OCI-M1 (cell line): ENCODE measurements at places on chromosomes 5 and 9.

GRCh38 chr5:134422791-134423365 is 11.2 kb upstream of the CDKN2AIPNL start:
- DNase-seq = no peak

- no peak for DNase-seq
Observed at GRCh38 chr9:3751125-3751758, 225.4 kb upstream of the RFX3 start.

DNA sequence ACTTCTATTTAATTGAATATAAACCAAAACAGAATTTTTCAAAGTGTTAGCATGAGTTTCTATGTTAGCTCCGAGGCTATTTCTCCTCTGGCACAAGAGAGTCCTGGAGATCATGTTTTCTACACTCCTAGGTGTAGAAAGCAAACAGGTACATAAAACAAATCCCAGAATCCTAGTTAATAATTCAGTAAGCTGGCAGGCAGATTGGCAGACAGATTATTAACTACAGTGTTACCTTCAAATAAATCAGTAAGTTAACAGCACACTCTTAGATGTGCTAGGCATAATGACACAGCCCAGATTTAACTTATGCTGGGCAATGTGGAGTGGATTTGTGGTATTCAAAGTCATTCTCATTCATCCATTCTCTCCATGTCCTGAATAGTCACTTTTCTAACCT is 282.8 kb upstream of the RPS23 start:
- no peak for DNase-seq

GRCh38 chr9:91298311-91298710 is 63.4 kb downstream of the AUH start:
- no peak for DNase-seq

- no peak for DNase-seq
Observed at GRCh38 chr5:114390431-114390830, 28.6 kb downstream of the KCNN2 start.

DNA sequence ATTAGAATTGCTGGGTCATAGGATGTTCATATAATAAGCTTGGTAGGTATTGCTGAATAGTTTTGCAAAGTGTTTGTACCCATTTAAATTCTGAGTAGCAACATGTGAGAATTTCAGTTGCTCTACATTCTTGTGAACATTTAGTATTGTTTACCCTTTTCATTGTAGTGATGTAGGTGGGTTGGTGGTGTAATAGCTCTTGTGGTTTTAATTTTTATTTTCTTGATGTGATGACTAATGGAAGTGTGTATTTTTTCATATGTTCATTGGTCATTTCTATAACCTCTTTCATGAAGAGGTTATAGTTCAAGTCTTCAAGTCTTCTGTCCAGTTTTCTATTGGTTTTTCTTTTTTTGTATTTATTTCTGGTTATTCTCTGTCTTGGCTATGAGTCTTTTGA is 34.4 kb downstream of the RASA1 start:
- no peak for DNase-seq

GRCh38 chr5:103092676-103093075 is 27.3 kb downstream of the GIN1 start:
- DNase-seq = no peak
